ENCODE measurements at places on chromosomes 2 and 18. TPM values are rescaled to one million over a fixed set of nuclear protein-coding genes. Genes with fewer than 3 reads are reported as not detected.

- DNase-seq, result no peak
Measured at GRCh38 chr2:160974803-160975202, 185.4 kb upstream of the TANK start.

GRCh38 chr2:189848276-189848675 lies 64.0 kb downstream of the PMS1 start:
- DNase-seq, result no peak

GRCh38 chr18:28176948-28177827 lies at the start of gene CDH2:
TSS of gene CDH2 (minus strand) at chr18:28177130. CDS start at chr18:28177022, 108 bp downstream.
- DNase-seq, result no peak

The EFR3B gene
- 0.98 TPM for total RNA-seq

DNA sequence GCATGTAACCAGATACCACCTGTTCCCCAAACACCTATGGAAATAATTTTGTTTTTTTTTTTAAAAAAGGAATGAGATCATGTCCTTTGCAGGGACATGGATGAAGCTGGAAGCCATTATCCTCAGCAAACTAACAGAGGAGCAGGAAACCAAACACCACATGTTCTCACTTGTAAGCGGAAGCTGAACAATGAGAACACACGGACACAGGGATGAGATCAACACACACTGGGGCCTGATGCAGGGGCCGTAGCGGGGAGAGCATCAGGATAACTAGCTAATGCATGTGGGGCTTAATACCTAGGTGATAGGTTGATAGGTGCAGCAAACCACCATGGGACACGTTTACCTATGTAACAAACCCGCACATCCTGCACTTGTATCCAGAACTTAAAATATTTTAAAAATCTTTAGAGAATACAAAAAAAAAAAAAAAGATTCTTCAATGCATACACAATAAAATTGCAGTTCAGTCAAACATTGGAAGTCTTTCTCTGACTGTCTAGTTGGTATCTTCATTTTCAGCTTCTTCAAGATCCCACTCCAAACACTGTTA lies 11.6 kb upstream of the CASP10 start:
- no peak for DNase-seq

DNA sequence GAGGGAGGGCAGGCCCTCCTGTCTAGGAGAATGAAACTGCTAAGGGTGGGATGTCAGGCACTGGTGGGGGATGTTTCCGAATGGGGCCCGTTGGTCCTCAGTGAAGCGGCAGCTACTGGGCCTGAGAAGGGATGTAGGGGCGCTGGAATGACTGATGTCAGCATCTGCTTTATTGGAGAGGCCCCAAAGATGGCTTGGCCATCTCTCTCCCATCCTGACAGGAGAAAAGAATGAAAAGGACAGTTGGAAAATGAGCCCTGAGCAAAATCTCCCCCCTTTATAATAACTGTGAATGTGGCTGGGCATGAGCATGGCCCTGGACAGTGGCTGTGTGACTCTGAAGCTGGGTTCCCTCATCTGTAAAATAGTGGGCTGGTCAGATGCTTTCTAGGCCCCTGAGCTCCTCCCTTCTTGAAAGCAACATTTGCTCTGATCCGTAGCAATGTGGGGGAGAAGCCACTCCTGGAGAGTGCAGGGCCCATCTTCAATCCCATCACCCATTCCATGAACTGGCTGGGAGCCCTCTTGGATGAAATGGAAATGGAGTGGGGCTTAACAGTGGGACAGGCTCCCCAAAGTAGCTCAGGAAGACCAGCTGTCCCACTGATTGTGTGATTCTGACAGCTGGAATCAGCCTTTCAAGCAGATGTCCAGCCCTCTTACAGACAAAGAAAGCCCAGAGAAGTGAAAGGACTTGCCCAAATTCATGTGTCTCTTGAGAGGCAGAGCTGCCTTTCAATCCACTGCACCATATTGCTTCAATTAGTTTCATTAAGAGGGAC lies 232.7 kb upstream of the SMAD2 start:
- no peak for DNase-seq

DNA sequence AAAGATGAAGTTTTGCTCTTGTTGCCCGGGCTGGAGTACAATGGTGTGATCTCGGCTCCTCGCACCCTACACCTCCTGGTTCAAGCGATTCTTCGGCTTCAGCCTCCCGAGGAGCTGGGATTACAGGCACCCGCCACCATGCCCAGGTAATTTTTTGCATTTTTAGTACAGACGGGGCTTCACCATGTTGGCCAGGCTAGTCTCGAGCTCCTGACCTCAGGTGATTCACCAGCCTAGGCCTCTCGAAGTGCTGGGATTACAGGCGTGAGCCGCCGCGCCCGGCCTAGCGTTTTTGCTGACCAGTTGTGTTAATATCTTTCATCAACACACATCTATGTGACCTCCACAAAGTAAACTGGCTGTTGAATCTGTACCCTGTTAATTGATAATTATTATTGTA lies 49.4 kb upstream of the KLHL14 start:
- no peak for DNase-seq

GRCh38 chr2:233428438-233428837 lies 74.1 kb downstream of the DGKD start:
- DNase-seq, result no peak

GRCh38 chr2:145007093-145007959 lies 487.4 kb upstream of the ZEB2 start:
- DNase-seq, result no peak

GRCh38 chr18:69985239-69985638 lies 37.6 kb upstream of the CD226 start:
- DNase-seq, result no peak

Data from breast epithelium (tissue), 4 donors.